ENCODE measurements at places on chromosomes 5 and 9. TPM values are rescaled to one million over a fixed set of nuclear protein-coding genes. Genes with fewer than 3 reads are reported as not detected.

GRCh38 chr5:178326374-178326715, 93.7 kb upstream of the PHYKPL start:
- DNase-seq: no peak

GRCh38 chr5:95471942-95472341, 80.8 kb downstream of the FAM81B start:
- no peak for DNase-seq

Gene EIF4EBP3
- 33.3 TPM for polyA plus RNA-seq

Gene NNT
- polyA plus RNA-seq: 53.8 TPM

- no peak for DNase-seq
Observed at GRCh38 chr9:75089373-75089766, 1.1 kb downstream of the OSTF1 start.

GRCh38 chr5:179154991-179155955, 95.1 kb downstream of the ZNF354C start:
- DNase-seq: no peak

GRCh38 chr5:67842806-67843205, 372.8 kb upstream of the PIK3R1 start:
- no peak for DNase-seq

All from heart left ventricle (tissue), 16 donors.